ENCODE measurements at places on chromosomes 16 and 17.

- DNase-seq, result no peak
These were observed 39.9 kb downstream of the BAIAP2 start for GRCh38 chr17:81074875-81075274.

GRCh38 chr17:14091367-14091766 is 22.1 kb downstream of the COX10 start:
- no peak for DNase-seq

GRCh38 chr17:81391293-81391935 is 3.8 kb upstream of the BAHCC1 start:
- no peak for DNase-seq

DNA sequence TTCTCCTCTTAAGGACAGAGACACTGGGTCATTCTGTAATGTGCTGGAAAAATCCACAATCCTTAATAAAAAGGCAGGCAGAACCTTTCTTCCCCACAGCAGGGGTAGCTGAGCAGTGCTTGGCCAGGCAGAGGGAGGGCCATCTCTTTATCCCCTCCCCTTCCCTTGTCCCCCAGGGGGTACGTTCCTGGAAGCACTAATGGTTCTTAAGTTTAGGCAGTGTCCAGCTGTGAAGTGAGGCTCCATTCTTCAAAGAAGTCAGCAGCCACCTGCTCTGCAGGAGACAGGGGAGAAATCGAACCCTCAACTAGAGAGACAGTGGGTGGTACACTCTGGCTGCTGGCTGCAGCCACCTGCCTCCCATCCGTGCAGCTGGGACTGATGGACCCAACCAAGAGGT is 533.9 kb upstream of the CDH11 start:
- no peak for DNase-seq

DNA sequence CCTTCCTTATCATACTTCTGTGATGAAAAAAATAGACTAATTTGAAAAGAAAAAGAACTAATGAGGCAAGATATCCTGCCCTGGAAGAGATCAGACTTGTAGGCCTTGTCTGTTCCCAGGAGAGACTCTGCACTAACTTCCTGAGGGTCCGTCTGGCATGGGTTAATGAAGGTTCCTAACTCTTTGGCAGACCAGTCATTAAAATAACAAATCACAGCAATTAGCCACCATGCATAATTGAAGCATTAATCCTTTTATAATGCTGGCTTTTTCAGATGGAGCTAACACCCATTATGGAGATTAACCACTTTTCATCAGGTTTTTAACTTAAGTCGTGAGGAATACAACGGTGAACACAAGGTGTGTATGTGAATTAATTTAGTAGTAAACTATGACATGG is 10.4 kb upstream of the KRT10 start:
- no peak for DNase-seq

DNA sequence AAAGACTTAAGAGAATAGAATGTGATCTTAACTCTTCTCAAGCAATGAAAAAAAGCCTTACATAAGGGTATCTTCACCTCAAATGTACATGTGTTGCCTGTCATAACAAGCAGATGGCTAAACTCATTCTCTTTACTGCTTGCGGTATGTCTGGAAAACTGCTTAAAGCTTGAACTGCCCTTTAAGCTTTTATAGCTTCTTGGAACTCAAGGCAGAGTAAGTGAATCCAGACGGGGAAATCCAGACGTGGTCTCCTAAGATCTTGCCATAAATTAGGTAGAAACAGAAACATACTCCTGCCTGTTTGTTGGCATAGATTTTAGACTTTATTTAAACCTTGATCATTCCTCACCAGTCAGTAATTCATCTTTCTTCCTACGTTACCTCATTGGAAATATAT is 19.6 kb downstream of the CLUAP1 start:
- DNase-seq, result no peak

GRCh38 chr17:48724251-48725003 is 1.4 kb downstream of the PRAC2 start:
- peak; percentile 74 for DNase-seq

- no peak for DNase-seq
These were observed 98.7 kb downstream of the C16orf95 start for GRCh38 chr16:87218281-87219055.

GRCh38 chr16:19481296-19481695 is 40.6 kb downstream of the GDE1 start:
- DNase-seq, result peak; percentile 79
